ENCODE measurements at places on chromosomes 3 and 15.

- DNase-seq, result no peak
Observed at GRCh38 chr3:39379778-39380155, 3.4 kb upstream of the SLC25A38 start.

DNA sequence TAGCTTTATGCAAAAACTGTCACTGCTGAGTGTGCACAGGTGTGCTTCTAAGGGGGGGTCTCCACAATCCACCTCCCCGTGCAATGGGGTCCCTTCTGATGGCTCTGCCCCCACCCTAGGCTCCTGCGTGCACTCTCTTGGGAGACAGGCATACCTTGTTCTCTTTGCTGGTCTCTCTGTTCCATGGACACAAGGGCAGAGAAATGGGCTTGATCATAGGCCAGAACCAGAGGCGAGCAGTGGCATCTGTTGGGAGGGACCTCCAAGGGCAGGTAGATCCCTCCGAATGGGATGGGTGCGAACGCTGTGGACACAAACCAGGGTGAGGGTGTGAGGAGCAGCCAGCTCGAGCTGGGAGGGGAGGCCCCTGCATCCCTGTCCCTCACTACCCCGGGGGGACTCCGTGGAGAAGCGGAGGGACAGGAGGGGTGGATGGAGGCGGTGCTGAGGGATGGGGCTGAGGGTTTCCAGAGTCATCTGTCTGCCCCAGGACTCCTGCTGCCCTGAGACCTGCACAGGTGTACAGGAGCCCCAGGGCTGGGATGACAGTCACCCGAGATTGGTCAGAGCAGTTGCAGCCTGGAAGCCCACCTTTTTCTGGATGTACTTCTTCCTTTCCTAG is 175.0 kb downstream of the KLF13 start:
- no peak for DNase-seq

DNA sequence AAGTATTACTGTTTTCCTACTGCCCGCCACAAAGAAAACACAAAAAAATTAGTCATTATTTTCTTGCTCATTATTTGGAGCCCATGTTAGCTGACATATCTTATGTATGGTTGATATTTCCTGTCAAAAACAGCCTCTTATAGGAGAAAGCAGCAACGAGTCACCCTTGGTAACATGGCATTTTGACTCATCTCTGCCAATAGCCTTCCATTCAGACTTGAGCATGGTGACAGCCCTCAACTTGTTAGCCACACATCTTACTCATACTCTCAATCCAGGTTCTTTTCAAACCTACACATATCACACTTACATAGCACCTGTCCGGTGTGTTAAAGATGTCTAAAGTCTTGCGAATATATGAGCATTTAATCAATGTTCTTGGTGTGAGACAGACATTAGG is 109.4 kb upstream of the SAMMSON start:
- no peak for DNase-seq

DNA sequence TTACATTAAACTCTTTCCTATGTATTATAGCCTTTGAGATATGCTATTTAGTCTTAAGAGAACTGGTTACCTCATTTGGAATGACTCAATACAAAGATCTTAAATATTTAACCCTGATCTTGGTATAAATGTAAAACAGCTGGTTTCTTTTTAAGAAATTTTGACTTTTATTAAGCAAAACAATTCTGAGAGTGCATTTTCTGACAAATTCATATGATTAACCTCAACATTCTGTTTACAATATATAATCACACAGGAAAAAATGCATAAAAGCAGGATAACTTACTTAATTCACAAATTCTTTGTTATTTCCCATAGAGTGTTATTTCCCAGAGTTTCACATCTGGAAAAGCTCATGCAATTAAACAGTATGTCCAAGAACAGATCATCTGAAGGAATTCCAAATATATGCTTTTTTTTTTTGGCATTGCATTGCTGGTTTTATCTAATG is 400.4 kb upstream of the THBS1 start:
- no peak for DNase-seq

DNA sequence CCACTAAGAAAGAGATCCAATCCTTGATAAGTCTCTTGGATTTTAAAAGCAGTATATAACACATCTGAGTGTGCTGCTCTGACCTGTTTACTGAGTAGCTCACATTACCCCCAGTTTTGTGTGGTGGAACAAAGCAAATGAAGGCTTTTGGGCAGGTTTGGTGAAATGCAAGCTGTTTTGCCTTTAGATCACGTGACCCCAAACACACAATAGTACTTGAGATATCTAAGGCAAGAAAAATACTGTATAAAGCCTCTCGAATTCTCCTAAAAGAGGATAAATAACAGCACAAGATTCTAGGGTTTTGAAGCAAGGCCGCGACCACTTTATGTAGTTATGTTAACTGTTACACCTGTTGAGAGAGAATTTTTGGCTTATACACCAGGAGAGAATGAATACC is 49.3 kb upstream of the TRIM42 start:
- no peak for DNase-seq
